ENCODE measurements at places on chromosomes 1 and 21. TPM values are rescaled to one million over a fixed set of nuclear protein-coding genes. Genes with fewer than 3 reads are reported as not detected.

CELA3A gene
- not detected for total RNA-seq

FAM163A gene
- not detected for total RNA-seq

IFI44L gene
- not detected for total RNA-seq

GRCh38 chr1:93360111-93360510, 14.4 kb downstream of the DR1 start:
- no peak overlapping the region for H3K27ac ChIP-seq
- DNase-seq: no peak
- H3K4me3 ChIP-seq: no peak overlapping the region
- no peaks in the 10 kb centered on the region for H3K27me3 ChIP-seq

DNA sequence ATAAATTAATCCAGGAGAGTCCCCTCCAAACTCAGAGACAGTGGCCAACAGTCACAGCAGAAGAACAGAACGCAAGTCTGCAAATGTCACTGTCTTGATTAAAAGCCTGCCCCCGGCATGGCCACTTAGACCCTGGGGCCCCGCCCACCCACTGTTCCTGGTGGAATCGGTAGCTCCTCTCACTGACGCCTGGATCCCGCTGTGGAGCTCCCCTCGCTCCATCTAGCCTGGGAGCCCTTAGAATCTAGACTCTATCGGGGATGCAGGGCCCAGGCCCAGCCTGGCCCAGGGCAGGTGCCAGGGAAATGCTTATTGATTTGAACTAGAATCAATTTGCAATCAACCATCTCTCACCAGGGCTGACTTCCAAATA, 21.4 kb upstream of the PLEKHG5 start:
- H3K4me1 ChIP-seq: no peaks in the 10 kb centered on the region
- no peaks in the 10 kb centered on the region for H3K36me3 ChIP-seq
- no peaks in the 10 kb centered on the region for H3K27me3 ChIP-seq
- no peak overlapping the region for H3K27ac ChIP-seq

DNA sequence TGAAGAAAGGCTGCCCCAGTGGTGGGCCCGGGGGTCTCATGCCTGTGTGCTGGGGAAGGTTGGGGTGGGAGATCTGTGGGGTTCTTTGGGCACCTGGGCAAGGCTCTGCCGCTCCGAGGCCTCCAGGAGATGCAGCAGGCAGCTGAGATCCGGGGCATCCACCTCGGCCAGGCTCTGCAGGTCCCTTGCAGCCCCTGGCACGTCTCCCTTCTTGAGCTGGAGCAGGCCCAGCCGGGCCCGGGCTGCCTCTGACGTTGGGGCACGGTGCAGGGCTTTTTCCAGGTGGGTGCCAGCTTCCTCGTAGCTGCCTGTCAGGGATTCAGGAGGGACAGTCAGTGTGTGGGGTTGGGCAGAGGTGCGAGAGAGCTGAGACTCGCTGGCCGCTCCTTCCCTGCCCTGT, 11.4 kb upstream of the MMEL1 start:
- no peaks in the 10 kb centered on the region for H3K27me3 ChIP-seq
- H3K36me3 ChIP-seq: no peaks in the 10 kb centered on the region
- H3K4me1 ChIP-seq: no peaks in the 10 kb centered on the region
- no peak for DNase-seq
- no peak overlapping the region for H3K4me3 ChIP-seq
- H3K27ac ChIP-seq: no peak overlapping the region

- no peaks in the 10 kb centered on the region for H3K27me3 ChIP-seq
- H3K4me3 ChIP-seq: peak overlapping the region; percentile 84
- no peak for DNase-seq
These were observed 3.7 kb downstream of the MATN1 start for GRCh38 chr1:30719406-30720270.

All from endodermal cell (in vitro differentiated cells).